Activated T-cell treated with anti-CD3 and anti-CD28 coated beads for 48 hours (primary cell): ENCODE measurements at places on chromosomes 3 and 15.
A peak's percentile ranks its signal among the peaks of the same experiment; 100 is the strongest.

GRCh38 chr3:111236836-111237713, 165.5 kb downstream of the NECTIN3 start:
- no peak for DNase-seq

- DNase-seq = no peak
These were observed 54.7 kb downstream of the GJD2 start for GRCh38 chr15:34699968-34700640.

DNA sequence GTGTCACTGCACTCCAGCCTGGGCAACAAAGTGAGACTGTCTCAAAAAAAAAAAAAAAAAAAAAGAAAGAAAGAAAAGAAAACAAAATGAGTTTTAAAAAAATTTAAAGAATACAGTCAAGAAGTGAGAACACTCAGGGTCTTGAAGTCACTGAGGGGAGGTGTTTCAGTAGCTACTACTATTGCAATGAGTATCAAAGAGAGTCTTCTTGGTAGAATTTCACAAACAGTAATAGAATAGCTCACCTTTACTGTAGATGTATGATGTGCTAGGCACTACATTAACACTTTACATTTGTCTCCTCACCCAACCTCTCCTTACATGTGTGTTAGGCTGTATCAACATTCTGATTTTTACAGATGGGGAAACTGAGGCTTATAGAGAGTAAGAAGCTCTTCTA, 43.9 kb downstream of the EOMES start:
- DNase-seq = no peak

- peak; percentile 31 for DNase-seq
These were observed 6.0 kb downstream of the MUC13 start for GRCh38 chr3:124928333-124929202.
